Left forelimb (tissue), 1 donor: ENCODE measurements at places on chromosomes 5 and 9.

DNA sequence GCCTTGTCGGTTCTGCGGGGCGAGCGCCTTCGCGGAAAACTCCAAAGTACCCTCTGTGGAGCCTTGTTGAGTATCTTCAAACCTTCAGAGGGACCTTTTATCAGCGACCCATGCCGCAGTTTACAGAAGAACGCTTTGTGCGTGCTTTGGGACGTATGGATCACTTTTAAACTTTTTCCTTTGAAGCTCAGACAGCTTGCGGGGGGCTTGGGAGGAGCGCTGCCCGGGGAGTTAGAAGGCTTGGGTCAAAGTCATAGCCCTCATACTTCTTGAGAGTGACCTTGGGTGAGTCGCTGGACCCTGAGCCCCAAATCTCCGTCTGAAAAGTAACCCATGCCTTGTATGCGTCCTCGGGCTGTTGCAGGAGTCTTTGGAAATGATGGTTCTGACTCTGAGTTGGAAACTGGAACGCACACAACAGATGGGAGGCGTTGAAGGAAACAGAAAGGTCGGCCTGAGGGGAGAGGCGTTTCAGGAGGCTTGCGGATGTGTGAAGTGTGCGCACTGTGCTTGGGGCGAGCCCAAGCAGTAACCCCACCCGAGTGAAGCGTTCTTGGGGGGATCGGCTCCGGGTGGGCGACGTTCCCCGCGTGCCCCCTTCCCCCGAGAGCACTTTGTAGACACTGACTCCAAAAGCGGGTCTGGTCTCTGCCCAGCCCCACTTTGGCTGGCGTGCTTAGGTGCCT lies 661 bp upstream of the SLC25A51 start:
- no peak for DNase-seq

GRCh38 chr9:116260531-116260930 lies 106.9 kb downstream of the PAPPA start:
- no peak for DNase-seq

DNA sequence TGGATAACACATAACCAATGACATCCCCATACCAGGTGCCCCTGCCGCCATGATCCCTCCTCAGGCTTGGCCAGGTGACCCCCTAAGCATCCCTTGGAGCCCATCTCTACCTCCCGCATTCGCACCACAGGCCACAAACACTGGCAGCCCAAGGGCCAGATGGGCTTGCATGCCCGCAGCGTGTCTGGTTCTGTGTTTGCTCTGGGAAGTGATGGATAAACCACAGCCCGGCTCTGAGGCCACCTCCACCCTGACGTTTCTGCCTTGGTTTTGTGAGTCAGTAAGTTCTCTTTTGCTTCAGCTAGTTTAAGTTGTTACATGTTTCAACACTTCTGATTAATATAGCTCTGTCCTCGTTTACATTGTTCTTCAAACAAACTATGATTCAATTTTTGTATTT lies 172.4 kb upstream of the PHYKPL start:
- DNase-seq: no peak

DNA sequence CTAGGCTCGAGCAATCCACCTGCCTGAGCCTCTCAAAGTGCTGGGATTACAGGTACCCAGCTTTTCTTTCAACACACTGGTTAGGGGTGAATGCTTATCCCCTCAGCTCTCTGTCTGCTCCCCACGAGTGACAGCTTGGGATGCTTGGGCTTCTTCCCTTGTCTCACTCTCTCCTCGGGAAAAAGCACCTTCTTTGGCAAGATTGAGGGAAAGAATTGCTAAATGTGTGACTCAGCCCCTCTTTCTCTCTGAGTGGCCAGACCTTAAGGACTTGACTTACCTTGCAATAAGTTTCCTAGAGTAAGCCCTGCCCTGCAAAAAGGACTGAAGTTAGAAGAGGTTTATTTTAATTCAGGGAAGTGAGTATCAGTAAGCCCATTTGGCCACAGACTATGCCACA lies 68.1 kb upstream of the ERBIN start:
- no peak for DNase-seq

DNA sequence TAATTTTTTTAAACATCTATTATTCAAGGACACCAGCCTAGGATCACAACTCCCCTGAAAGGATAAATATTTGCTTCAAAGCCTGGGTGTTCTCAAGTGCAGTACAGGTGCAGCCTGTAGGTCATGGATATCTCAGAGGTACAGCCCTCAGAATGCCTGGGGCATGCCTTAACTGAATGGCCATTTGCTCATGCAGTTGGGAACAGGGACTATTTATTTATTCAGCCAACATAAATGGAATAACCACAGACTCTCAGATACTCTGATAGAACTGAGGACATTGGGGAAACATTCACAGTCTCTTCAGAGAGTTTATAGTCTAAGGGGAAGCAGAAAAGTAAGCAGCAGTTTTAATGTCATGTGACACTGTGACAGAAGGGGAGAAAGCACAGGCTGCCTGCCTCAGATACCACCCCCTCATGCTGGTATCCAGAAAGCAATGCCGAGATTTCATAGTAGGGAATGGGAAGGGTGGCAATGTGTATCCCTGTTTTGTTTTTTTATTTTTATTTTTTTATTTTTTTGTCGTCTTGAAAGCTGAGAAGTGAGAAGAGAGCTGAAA lies 112.6 kb downstream of the MACIR start:
- DNase-seq: no peak

GRCh38 chr5:102262688-102263087 lies 33.4 kb downstream of the SLCO4C1 start:
- DNase-seq: no peak

GRCh38 chr9:4024281-4024777 lies 275.5 kb downstream of the GLIS3 start:
- DNase-seq: no peak

- DNase-seq: no peak
Observed at GRCh38 chr9:123893831-123894460, 36.0 kb downstream of the DENND1A start.

DNA sequence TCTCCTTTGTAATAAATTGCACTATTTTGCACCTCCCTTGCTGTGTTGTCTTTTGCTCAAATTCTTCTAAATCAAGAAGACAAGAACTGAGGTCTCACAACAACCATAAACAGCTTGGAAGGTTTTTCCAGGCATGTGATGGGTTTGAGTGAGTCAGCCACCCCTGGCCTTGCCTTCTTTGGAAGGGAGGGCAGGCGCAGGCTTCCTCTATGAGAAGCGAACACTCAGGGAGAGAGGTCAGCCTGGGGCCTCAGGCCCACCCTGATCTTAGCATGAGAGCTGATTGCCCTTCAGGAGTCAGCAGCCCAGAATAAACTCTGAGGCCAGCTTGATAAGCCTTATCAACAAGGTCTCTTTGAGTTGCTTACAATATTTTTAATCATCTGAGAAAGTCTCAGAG lies 31.6 kb downstream of the S1PR3 start:
- DNase-seq: no peak

GRCh38 chr9:88998911-88999310 lies 7.6 kb downstream of the S1PR3 start:
- DNase-seq: no peak

- DNase-seq: no peak
Observed at GRCh38 chr9:75636427-75637045, 253.9 kb upstream of the PCSK5 start.

- peak; percentile 74 for DNase-seq
Observed at GRCh38 chr9:71814226-71814625, 45.9 kb upstream of the CEMIP2 start.

GRCh38 chr9:70395652-70396051 lies 18.8 kb downstream of the KLF9 start:
- DNase-seq: no peak

- no peak for DNase-seq
Observed at GRCh38 chr5:115227281-115227680, 35.4 kb downstream of the PGGT1B start.

DNA sequence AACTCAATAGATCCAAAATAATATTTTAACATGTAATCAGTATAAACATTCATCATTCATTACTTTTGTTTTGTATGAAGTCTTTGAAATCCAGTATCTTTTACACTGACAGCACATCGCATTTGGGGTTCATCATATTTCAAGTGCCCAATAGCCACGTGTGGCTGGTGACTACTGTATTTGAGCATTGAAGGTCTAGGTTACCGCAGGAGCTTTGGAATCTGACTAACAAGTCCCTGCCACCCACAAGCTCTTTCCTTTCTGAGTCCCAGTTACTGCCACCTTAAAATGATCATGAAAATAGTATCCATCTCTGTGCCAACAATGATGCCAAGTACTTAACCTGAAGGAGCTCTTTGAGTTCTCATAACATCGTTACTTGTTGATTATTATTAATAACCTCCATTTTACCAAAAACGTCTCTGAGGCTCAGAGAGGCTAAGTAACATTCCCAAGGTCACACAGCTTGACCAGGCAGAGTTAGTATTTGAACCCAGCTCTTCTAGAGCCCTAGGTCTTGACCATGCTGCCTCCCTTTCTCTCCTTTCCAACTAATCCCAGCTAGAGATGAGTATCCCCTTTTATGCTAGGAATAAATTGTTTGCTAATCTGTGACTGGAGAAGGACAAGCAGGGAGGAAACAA lies 24.2 kb downstream of the ARHGEF37 start:
- no peak for DNase-seq

DNA sequence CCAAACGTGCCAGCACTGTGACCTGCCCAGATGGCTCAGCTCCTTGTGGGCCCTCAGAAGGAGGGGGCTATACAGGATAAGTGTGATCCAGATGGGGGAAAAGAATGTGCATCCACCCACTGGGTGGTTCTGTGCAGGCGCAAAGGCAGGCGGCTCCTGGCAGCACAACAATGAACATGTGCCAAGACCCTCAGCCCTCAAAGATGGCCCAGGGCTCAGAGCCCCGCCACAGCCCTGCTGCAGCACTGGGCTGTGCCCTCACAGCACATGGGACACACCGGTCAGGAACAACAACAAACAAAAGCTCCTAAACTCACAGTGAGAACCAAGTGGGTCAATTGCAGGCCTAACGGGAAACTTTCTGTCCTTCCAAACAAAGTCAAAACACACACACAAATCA lies 4.7 kb downstream of the SEMA4D start:
- DNase-seq: no peak

GRCh38 chr5:27217155-27217956 lies 179.0 kb upstream of the CDH9 start:
- no peak for DNase-seq

DNA sequence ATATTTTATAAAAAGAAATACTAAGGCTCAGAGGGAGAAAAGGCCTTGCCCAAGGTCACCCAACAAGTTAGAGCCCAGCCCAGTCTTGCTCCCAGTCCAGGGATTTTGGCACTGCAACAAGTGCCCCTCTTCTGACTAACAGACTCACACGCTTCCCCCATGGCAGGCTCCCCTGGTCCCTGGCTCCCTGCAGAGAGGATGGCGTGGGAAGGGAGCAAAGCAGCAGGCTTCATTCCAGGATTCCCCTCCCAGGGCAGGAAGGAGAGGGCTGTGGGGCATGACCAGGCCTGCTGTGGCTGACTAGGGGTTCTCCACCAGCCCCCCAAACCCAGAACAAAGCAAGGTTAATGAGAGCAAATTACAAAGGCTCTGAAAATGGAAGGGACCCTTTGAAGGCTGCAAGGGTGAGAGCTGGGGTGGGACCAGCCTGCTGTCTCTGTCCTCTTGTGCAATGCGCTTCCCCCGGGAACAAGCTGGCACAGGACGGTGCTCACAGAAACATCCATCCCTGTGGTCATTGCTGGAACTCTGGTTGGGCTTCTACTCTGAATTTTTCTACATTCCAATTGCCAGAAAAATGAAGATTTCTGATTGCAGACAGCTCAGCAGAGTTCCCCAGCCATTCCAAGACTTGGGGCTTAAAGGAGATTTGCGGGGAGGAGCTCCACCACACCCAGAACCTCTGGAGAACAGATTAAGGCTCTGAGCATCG lies 37.1 kb upstream of the FAT2 start:
- no peak for DNase-seq

DNA sequence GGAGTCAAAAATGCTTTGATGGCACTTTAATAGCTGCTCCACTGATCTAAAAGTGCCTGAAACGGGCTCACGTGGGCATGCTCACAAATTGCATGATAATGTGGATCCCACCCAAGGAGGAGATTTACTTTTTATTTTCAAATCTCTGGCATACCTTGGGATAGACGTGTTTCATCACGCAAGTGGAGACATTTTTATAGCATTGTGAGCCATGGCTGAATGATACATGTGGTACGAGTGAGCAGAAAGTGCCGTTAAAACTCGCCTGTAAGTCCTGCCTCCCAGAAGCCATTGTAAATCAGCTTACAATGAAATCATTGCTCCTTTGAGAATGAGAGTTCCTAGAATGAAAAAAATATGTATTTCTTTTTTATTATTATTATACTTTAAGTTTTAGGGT lies 514.7 kb downstream of the MAT2B start:
- no peak for DNase-seq

- DNase-seq: no peak
Observed at GRCh38 chr9:110890416-110890815, 147.9 kb downstream of the LPAR1 start.

GRCh38 chr5:154358516-154359220 lies 87.1 kb upstream of the SAP30L start:
- DNase-seq: no peak

DNA sequence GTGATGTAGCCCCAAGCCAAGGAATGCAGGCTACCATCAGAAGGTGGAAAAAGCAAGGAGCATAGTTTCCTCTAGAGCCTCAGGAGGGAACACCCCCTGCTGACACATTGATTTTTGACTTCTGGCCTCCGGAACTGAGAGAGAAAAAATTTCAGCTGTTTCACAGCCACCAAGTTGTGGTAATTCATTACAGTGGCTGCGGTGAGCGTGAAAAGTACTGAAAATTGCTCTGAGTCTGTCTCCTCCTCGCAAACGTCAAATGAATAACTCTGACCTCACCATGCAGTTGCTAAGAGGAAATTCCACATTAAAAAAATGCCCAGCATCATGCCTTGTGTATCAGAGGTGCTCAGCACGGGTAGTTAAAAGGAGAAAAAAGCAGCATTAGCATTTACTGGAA lies 277.9 kb upstream of the MSX2 start:
- no peak for DNase-seq

DNA sequence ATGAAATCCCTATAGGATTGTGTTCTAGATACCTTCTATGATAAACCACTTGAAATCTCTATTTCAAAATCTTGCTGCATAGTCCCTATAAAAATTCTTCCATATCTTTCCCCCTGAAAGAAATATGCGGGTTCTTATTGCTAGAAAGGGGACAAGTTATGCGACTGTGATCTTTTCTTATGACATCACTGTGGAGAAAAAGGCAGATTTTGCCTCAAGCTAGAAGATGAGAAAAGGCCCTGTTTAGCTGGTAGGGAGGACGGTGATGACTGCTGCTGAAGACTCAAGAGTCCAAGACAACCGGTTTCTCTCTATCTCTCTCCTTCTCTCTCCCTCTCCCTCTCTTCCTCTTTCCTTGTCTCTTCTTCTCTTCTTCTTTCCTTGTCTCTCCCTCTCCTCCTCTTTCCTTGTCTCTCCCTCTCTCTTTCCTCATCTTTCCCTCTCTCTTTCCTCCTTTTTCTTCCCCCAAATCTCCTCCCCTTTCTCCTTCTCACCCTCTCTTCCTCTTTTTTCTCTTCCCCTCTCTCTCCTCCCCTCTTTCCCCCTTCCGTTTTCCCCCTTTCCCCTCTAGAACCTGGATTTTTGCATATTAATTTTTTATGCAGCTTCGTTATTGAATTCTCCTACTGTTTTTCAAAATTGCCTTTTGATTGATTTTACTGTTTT lies 5.3 kb downstream of the OR2S2 start:
- no peak for DNase-seq

- no peak for DNase-seq
Observed at GRCh38 chr5:136212252-136212721, 19.3 kb upstream of the SMIM32 start.

- no peak for DNase-seq
Observed at GRCh38 chr5:142653321-142653720, 32.6 kb downstream of the FGF1 start.
